Left renal pelvis (tissue), 4 donors: ENCODE measurements at places on chromosomes 11 and 22. TPM values are rescaled to one million over a fixed set of nuclear protein-coding genes. Genes with fewer than 3 reads are reported as not detected.

The CNGA4 gene
- 0.09 TPM for polyA plus RNA-seq

The ARCN1 gene
- 196 TPM for polyA plus RNA-seq

The ENTHD1 gene
- not detected for polyA plus RNA-seq

The PATE4 gene
- polyA plus RNA-seq: 0.15 TPM

The SCUBE1 gene
- 42.2 TPM for polyA plus RNA-seq

The TBX10 gene
- not detected for polyA plus RNA-seq

The ZNRF3 gene
- polyA plus RNA-seq: 29.1 TPM

The MIOX gene
- polyA plus RNA-seq: 12.5 TPM

The AASDHPPT gene
- 85.1 TPM for polyA plus RNA-seq

The FAT3 gene
- 13.3 TPM for polyA plus RNA-seq

The PPP6R3 gene
- 69.0 TPM for polyA plus RNA-seq

The PIK3IP1 gene
- polyA plus RNA-seq: 8.1 TPM

The MS4A4A gene
- polyA plus RNA-seq: 15.3 TPM

The OR52E8 gene
- not detected for polyA plus RNA-seq

The CARD18 gene
- not detected for polyA plus RNA-seq

The HTR3A gene
- 0.17 TPM for polyA plus RNA-seq

The OR52H1 gene
- not detected for polyA plus RNA-seq

The IL18 gene
- polyA plus RNA-seq: 14.3 TPM

The BAIAP2L2 gene
- 8.4 TPM for polyA plus RNA-seq

The WT1 gene
- 248 TPM for polyA plus RNA-seq

The CDC42BPG gene
- polyA plus RNA-seq: 4.4 TPM

The TIGD3 gene
- polyA plus RNA-seq: 0.69 TPM

The C11orf97 gene
- polyA plus RNA-seq: not detected

The BCO2 gene
- polyA plus RNA-seq: 2.9 TPM

The HPX gene
- polyA plus RNA-seq: 7.4 TPM
